Left cardiac atrium (tissue), 4 donors: ENCODE measurements at places on chromosomes 1 and 21. TPM values are rescaled to one million over a fixed set of nuclear protein-coding genes. Genes with fewer than 3 reads are reported as not detected.

The CYP4A11 gene
- total RNA-seq: not detected

The RASAL2 gene
- 27.8 TPM for total RNA-seq

The TMPRSS15 gene
- total RNA-seq: not detected

DNA sequence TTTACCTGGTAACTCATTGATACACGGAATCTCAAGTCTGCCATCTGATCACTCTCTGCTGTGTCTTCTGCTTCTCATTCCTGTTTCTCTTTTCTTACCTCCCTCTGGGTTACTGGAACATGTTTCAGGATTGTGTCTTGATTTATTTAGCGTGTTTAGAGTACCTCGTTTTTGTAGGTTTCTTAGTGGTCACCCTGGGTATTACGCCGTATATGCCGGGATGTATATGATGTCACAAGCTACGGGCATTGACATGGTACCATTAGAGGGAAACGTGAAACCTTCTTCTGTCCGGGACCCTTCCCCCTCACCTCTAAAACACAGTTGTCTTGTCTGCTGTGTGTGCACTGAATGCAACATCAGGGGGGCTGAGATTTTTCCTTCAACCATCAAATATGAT, 2.8 kb downstream of the ACTRT2 start:
- DNase-seq: no peak

GRCh38 chr1:92623187-92623778, 136.6 kb upstream of the GFI1 start:
- no peak for DNase-seq

DNA sequence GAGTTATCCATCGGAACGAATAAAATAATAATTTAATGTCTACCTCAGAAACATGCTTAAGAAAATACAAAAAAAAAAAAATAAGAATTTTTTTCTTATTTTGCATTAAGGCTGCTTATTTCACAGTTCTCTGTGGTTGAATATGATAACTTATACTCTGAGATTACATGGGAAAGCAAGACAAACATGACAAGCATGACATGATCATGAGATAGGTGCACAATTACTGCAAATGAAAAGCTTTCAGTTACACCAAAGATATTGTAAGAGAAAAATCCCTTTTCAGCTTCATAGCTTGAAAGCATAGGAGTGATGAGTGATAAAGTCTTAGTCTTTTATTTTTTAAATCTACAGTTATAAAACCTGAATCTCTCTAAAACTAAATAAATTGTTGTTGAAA, 154.1 kb downstream of the BRINP3 start:
- DNase-seq: no peak

DNA sequence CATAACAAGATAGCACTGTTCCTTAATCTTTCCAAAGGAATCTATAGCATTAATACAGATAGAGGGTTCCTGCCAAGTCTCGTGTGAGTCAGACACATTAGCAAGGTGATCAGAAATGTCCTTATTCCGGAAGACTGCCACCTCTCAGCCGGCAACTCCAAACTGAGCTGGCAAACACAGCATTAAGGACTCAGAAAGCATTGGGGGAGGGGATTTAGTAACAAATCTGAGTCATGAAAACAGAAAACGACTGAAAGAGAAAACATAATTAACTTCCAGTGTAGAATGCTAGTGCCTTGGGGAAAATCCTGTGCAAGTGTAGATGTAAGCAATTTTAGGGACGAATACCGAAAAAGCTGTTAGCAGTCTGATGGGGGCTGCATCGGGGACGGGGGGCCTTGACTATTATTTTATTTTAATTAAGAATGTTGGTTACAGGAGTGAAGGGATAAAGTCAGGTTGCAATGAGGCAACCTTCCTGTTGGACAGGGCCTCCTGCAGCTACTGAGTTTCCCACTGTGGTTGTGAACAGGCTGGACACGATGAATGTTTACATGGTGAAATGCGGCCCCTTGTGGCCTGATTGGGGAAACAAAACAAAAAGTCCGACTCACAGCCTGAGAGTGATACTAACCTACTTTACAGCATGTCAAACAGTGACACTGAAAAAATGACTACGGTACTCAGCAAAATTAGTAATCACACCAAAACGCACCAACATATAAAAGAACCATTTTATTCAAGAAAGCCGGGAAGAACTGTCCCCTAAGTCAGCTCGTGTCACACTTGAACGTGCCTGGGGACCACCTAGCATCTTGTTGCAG, 20.7 kb downstream of the MIS18A start:
- peak; percentile 71 for DNase-seq

The NIBAN1 gene
- total RNA-seq: 281 TPM

- no peak for DNase-seq
Observed at GRCh38 chr1:197173571-197174507, 27.4 kb upstream of the ASPM start.

The LDLRAP1 gene
- total RNA-seq: 10.3 TPM

DNA sequence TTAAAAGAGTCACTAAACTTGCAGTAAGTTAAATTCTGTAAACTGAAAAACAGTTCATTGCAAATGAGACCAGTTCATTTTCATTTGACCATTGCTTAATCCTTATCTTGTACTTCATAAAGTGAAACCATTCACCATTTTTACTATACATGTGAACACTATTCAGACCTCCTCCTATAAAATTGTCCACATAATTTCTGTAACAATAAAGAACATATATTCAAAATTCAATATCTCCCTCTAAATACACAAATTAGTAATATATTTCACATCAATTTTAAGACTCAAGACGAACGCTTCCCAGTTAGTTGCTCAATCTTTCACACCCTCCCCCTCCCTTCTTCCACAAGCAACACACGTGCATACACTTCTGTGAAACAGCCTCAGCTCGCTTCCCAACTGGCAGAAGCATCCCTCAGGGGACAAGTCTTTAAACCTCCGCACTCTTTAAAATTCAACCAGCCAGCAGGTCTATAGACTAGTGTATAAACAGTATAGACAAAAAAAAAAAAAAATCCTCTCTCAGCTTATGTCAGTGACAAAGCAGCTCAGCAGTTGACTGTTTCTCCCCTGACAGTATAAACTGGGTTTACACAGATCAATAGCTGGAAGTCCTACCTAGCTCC, 99.6 kb downstream of the DENND1B start:
- DNase-seq: peak; percentile 24

- DNase-seq: no peak
Observed at GRCh38 chr1:178869119-178869697, 1.7 kb downstream of the ANGPTL1 start.

- no peak for DNase-seq
Observed at GRCh38 chr21:37536616-37537278, 170.2 kb downstream of the DYRK1A start.

- DNase-seq: peak; percentile 15
Observed at GRCh38 chr1:227921461-227922185, 26.1 kb downstream of the WNT9A start.
